ENCODE measurements at places on chromosomes 13 and 19.

- DNase-seq, result no peak
Observed at GRCh38 chr13:112675366-112675756, 14.5 kb upstream of the ATP11A start.

DNA sequence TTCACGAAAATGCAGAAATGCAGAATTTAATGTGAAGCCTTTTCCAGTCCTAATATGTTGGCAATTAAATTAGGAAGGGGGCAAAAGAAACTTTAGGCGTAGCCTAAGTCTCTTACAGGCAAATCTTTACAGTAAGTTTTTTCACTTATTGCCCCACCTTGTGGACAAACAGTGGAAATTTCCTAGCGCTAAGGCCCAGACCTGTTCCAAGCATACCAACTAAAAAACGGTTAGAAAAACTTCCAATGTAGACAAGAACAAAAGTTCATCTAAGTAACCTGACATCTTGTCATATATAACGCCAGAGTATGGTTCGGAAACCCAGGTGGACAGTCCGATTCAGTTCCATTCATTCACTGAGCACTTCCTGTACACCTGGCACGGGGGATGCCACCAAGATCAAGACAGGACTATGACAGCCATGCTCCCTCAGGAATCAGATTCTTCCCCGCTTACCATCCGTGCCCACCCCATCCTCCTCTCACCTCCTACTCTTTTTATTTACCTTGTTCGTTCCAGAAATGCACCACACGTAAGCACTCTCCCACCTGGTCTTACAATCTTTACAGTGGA lies 4.9 kb downstream of the ZAR1L start:
- DNase-seq, result peak; percentile 20

DNA sequence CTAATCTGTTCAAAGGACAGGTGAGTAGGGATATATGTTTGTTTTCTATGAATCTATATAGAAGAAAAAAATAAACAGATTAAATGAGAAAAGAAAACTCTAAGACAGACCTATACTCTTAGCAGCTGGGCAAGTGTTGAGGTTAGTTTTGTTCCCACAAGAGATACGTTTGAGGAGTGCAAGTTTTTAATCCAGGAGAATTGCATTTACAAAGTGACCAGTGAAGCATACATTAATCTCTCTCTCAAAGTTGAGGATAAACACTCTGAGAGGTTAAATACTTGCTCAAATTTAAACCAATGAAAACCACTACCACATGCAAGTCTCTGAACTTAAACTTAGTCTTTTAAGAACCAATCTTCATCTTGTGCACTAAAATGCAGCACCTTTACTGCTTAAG lies 930.5 kb upstream of the MIR17HG start:
- no peak for DNase-seq

DNA sequence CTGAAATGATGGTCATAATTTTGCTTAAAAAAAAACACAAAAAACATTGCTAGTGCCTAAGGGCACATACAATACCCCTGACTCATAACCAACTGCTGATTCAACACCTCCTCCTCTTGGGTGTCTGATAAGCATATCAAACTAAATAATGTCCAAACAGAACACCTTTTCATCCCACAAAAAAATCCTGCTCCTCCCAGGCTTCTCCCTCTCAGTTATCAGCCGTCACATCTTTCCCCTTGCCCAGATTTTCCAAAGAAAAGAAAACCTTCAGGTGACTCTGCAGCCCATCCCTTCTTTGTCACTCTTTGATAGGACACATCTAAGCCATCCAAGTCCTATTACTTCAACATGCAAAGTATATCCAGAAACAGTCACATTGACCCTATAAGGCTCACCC lies 46.9 kb downstream of the ABCC4 start:
- DNase-seq, result no peak

GRCh38 chr13:99800951-99801350 lies 170.6 kb downstream of the ZIC5 start:
- no peak for DNase-seq

DNA sequence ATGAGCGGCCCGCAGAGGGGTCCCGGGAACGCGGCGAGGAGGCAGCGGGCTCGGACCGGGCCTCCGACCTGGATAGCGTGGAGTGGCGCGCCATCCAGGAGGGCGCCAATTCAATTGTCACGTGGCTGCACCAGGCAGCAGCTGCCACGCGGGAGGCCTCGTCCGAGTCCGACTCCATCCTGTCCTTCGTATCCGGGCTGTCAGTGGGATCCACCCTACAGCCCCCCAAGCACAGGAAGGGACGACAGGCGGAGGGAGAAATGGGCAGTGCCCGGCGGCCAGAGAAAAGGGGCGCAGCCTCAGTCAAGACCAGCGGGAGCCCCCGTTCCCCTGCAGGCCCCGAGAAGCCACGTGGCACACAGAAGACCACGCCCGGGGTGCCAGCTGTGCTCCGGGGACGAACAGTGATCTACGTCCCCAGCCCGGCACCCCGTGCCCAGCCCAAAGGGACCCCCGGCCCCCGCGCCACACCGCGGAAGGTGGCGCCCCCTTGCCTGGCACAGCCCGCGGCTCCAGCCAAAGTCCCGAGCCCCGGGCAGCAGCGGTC lies 10.7 kb downstream of the C19orf25 start:
- no peak for DNase-seq
